ENCODE measurements at places on chromosomes 12 and 14. TPM values are rescaled to one million over a fixed set of nuclear protein-coding genes. Genes with fewer than 3 reads are reported as not detected.

Gene AVPR1A
- not detected for total RNA-seq

Gene SLC7A8
- total RNA-seq: 0.24 TPM

Gene SIRT4
- 0.87 TPM for total RNA-seq

Gene OVCH1
- not detected for total RNA-seq

Gene COX8C
- total RNA-seq: not detected

Gene CD163L1
- total RNA-seq: 0.52 TPM

Gene RCOR1
- 28.1 TPM for total RNA-seq

Gene GPR68
- total RNA-seq: 0.07 TPM

Gene SAMD15
- total RNA-seq: 2.6 TPM

Gene PRH2
- total RNA-seq: not detected

Gene TTC9
- 1.8 TPM for total RNA-seq

Gene RASAL1
- 0.28 TPM for total RNA-seq

Gene SLC25A47
- total RNA-seq: not detected

Gene RECQL
- total RNA-seq: 54.5 TPM

Gene GRIP1
- 0.71 TPM for total RNA-seq

Gene MYH7
- not detected for total RNA-seq

Gene OTOGL
- total RNA-seq: not detected

Gene NFATC4
- 0.07 TPM for total RNA-seq

Gene LHX5
- total RNA-seq: not detected

Gene DAO
- not detected for total RNA-seq

Gene IKBIP
- total RNA-seq: 65.6 TPM

Gene IL22
- total RNA-seq: not detected

Gene SLC2A3
- 5.2 TPM for total RNA-seq

Gene LIN7A
- 0.38 TPM for total RNA-seq

Gene CATSPERB
- total RNA-seq: not detected

Gene JDP2
- 22.0 TPM for total RNA-seq

Data from A549 treated with CpdA at 1 μM for 4 hours (cell line).